Activated CD4-positive, alpha-beta memory T cell treated with anti-CD3 and anti-CD28 coated beads for 36 hours (primary cell): ENCODE measurements at places on chromosomes 4 and X.

DNA sequence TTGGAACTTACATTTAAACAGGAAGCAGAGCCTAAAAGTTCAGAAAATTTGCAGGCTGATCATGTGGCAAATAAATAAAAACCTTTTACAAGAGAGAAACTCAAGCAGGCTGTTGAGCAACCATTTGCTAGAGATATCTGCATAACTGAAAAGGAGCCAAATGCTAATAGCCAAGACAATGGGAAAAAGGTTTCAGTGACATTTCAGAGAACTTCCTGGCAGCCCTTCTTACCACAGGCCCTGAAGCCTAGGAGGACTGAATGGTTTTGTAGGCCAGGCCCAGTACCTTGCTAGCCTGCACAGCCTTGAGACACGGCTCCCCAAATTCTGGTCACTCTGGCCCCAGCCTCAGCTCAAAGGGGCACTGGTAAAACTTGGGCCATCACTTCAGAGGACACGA is 945.1 kb downstream of the ADGRL3 start:
- DNase-seq = no peak

GRCh38 chr4:42654631-42655268 is 2.2 kb downstream of the ATP8A1 start:
- peak; percentile 55 for DNase-seq

DNA sequence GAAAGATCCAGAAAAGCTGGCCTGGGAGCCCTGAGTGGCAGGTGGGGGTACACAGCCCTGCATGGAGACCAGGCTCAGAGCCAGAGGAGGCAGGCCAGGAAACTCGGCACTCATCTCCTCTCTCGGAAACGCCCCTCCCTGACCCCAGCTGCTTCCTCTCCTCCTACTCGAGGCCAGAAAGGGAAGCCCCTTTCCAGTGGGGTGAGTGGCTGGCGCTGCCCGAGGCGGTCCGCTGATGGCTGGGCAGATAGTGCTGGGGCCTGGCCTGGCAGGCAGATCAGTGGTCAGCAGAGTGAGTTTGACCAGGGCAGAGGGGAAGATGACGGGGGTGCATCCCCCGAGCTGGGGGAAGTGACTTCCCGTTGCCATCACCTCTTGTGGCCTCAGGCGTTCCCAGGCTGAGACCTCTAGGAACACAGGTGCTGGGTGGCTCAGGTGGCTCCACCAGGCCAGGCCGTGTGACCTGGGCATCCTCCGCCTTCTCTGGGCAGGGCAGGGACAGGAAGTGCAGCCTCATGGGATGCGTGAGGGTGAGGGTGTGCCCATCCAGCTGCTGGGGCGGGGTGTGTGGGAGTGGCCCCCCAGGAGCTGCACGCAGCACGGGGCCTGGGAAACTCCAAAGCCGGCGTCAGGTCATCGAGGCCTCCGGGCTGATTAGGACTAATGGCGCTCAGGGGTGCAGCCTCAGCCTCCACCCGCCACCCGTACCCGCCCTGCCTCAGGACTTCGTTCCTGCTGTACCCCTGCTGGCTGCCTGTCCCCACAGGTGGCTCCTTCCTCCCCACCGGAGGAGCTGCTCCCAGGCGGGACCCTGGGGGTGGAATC is 5.7 kb downstream of the SH3BP2 start:
- peak; percentile 78 for DNase-seq

DNA sequence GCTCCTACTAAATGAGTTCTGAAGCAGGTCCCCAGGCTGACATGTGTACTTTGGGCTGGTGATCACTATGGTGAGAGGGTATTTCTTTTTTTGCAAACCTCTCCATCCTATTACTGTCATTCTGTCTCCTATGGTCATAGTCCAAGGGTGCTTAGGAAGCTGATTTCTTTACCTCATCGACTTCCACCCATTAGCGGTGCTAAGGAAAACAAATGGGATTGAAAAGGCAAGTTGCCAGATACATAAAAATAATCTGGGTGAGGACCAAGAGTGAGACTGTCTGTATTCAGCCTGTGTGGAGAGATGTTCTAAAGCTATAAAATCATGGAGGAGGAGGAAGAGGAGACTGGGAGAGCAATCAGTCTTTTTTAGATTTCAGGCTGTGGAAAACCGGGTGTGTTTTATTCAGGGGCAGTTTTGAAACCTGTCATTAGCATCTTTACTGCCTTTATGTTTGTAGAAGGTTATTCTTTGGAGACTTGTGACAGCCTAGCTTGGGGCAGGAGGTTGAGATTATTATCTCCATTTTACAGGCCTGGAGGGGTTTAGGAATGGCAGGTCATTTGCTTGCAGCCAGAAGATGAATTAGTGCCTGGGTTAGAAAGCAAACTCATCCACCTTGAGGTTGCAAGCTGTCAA is 1.9 kb downstream of the TMEM164 start:
- no peak for DNase-seq

- no peak for DNase-seq
Observed at GRCh38 chrX:152813206-152813605, 17.4 kb downstream of the CETN2 start.

DNA sequence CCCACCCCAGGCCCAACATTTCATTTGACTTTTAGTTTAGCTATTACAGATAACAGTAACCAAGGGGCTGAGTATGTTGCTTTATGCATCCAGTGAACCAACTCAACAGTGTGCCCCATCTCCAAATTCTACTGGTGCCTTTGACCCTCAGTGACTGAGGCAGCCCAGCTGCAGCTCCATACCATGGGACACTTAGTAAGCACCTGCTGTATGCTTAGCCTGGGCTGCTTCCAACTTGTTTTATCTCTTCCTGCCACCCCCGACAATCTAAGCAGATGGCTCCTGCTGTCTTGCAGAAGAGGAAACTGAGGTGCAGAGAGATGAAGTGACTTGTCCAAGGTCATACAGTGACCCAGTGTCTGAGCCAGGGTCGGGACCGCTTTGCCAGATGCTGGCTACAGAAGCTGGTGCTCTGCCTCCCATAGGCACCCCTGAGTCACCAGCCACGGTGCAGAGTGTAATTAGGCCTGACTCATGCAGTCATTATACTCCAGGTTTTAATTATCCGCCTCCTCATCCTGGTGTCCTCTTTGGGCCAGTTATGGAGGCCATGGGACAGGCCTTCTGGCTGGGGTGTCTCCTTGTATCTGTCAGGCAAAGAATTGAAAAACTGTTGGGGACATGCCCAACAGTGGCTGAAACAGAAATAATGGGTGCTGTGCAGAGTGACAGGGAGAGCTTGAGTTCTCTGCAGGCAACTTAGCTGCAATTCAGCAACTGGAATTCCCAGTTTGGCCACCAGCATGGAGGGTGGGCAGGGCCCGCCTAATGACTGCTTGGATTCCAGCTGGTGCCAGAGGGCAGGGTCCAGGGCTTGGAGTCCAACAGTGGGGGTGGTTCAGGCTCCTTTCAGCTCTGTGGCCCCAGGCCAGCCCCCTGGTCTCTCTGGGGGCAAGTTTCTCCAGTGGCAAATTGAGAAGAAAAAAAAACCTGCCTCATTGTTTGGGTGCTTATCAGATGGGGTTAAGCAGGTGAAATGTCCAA is 8.2 kb upstream of the GPR78 start:
- DNase-seq = no peak

DNA sequence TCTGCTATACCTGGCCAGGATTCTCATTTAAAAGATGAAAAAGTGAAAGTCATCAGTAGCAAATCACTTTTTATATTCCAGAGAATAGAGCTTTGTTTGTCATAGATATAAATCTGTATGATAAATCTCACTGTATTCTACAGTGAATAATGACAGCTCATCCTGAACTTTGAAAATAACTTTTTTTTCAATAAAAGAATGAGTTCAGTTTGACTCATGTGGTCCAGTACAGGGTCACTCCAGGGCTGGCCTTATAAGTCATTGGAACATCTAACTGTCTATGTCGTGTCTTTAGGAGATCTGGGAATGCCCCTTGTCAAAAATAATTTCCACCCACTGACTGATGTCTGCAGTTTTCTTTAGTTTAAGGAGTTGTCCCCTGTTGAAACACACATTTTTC is 18.5 kb upstream of the CXCL8 start:
- DNase-seq = no peak

DNA sequence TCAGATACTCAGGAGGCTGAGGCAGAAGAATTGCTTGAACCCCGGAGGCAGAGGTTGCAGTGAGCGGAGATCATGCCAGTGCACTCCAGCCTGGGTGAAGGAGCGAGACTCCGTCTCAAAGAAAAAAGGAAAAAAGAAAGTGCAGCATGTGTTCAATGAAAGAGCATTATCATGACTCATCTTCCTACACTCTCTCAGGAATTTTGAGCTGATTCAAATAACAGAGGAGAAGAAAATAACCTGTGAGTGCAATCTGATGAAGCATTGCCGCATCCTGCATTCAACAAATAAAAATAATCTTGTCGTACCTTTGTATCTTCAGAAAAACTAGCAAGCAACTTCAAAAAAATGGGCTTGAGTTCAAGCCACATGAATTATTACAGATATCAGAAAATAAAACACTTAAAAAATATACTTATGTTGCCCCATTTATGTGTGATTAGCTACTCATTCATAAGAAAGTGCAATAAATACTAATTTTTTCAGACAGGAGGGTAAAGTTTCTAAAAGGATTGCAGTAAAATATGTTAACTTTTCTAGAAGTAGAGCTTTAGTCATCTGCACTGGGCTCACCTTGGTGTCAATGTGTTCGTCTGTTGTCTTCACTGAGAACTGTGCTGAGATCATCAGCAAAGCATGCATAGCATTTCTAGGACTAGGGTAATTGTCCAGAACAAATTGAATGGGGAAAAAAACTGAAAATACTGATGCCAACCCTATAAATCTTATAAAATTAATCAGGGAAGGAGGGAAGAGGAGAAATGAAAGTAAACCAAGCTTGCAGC is 90.4 kb upstream of the VCX3B start:
- no peak for DNase-seq

DNA sequence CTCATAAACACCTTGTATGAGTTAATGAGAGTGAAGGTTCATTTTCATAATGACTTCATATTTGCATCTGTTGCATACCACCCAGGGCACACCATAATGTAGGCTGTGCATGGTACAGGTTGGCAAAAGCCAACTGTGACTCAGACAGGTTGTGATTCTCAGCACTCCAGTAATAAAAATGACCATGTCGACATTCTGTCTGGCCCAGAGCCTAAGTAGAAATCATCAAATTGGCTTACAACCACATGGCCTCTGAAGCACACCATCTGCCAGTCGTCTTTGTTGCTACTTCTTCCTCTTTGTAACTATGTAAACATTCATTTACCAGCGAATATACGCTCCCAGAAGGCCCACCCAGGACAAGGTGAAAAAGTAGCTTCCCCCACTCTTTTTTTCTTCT is 459.5 kb downstream of the GASK1B start:
- no peak for DNase-seq

GRCh38 chr4:71110499-71110898 is 117.0 kb downstream of the DCK start:
- no peak for DNase-seq

GRCh38 chr4:1602655-1603412 is 81.3 kb downstream of the FAM53A start:
- DNase-seq = no peak

DNA sequence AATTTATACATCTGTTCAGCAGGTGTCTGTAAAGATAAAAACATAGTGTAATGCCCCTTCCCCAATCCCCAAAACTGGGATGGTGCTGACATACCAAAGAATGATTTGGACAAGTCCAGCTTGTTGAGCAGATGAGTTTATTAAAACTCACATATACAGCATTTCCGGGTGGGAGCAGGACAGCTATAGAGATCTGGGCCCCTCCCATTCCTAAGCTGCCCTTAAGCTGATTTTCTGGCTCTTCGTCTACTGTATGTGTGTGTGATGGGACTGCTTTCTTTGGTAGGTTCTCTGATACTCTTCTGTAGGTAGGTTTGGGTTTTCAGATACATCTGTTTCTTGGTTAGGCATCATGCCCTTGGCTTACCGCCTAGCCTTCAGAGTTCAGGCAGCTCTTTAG is 703.7 kb upstream of the PCDH10 start:
- DNase-seq = no peak

DNA sequence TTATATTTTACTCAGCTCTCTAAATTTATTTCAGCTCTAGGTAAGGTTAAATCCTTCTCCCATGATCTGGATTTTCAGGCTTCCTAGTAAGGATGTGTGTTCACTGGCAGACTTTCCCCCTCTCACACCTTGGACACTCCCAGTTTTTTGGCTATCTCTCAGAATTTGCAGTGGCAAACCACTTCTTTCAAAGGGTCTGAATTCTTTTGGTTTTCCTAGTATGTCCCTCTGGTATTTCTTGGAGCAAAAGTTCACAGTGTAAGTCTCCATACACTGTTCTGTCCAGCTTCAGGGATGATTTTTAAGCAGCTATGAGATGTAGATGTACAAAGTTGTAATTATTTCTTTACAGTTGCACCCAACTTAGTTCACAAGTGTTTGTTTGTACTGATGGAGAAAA is 653.8 kb upstream of the GALNT7 start:
- no peak for DNase-seq

DNA sequence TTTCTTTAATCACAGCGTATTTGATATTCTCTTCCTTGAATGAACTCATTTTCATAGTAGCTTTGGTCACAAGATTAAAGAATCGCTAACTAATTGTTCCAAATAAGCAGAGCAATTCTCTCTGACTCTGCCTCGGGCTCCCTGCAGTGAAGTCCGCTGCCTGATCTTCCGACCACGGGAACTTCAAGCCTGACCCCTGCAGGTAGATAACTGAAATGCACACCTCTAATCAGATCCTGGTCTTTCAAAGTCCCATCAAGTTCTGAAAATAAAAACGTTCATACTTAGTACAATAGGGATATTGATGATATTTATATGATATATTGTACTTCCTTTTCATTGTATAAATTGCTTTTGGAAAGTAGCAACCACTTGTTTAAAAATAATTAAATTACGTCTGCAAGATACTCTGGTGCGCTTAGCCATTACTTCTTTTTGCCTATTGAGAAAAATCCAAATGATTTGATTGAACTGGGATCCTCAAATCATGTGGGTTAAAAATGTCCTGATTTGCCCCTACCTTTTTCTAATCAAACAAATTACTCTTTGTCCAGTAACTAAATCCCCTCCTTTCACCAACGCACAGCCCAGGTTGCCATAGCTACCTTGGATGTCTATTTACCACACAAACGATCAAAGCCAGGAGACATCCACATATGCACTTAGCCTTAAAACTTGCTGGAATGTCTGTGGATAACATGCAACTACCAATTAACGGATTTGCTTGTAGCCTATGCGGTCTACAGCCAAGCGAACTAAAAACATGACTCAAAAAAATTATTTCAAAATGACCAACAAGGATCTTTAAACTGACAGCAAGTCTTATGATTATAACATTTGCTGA is 4.2 kb downstream of the MID1 start:
- no peak for DNase-seq

- DNase-seq = no peak
Observed at GRCh38 chr4:143641361-143641760, 59.1 kb downstream of the FREM3 start.

- peak; percentile 46 for DNase-seq
Observed at GRCh38 chrX:129980001-129980401, 2.4 kb upstream of the BCORL1 start.

DNA sequence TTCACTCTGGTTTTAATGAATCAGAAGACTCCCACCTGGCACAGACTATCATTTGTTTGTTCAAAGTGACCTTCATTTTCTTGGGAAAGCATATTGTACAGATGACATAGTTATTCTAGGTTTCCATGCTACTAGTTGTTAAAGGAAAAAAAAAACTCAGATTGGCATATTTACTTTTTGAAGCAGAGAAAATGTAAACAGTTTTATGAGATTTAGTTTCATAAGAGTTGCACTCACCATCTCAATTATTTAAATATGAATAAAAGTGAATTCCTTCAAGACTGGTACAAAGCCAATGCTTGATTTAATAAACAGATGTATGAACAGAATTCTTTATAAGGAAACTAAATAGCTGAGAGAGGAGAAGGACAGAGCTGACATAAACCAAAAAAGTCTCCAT is 280.3 kb upstream of the UGT8 start:
- DNase-seq = no peak
